Activated naive CD4-positive, alpha-beta T cell treated with Interleukin-2 at 50 U/mL for 16 hours (primary cell): ENCODE measurements at places on chromosomes 1 and 21.

DNA sequence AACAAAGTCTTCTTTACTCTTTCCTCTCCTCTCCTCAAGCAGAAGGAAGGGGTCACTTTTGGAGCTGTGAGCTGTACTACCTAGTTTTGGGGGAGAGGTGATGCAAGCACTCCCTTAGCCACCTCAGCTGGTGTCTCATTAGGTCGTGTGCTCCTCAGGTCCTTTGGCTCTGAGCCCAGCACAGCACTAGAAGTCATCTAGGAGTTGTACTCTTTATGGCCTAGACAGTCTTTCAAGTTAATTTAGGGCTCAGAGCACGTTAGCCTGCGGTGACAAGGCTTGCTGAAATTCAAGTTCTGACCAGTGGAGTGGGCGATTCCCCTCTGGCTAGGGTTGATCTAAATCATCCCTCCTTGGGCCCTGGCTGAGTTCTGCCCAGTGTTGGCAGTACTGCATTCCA lies 48.0 kb upstream of the WDR26 start:
- DNase-seq: no peak

DNA sequence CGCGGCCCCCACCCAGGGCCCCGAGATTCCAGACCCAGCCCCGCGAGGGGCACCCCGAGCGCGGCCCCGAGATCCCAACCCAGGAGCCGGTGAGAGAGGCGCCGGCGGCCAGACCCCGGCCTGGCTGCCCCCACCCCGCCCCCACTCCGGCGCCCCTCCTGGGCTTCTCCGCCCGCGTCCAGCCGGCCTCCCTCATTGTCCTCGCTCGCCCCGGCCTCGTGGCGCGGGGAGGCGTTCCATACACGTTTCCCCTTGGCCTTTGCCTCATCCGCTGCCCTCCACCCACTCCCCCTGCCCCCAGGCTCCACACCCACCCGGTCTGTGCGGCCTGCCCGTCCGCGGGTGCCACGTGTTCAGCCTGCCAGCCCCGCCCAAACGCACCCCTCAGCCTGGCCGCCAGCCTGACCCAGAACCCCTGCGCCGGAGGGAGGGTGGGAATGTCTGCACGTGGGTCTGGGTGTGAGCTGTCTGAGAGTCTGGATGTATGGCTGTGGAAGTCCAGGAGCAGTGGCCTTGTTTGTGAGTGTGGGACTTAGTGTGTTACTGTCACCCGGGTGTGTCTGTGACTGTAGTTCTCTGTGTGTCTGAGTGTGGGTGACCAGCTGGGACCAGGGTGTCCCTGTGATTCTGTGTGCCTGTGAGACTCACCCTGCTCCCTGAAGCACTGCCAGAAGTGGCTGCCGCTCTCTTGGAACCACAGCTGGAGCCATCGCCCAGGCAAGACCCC lies 681 bp downstream of the B4GALT2 start:
- peak; percentile 35 for DNase-seq

DNA sequence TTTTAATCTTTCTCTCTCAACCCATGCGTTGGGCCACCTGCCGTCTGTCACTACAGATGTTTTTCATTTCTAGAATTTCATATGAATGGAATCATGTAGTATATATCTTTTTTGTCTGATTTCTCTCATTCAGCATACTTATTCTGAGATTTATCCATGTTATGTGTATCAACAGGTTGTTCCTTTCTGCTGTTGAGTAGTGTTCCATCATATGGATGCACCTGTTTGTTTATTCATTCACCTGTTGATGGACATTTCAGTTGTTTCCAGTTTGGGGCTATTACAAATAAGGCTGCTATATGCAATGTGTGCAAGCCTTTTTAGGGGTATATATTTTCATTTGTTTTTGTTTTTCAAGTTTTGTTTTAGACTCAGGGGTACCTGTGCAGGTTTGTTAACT lies 9.4 kb upstream of the SLC41A1 start:
- no peak for DNase-seq

DNA sequence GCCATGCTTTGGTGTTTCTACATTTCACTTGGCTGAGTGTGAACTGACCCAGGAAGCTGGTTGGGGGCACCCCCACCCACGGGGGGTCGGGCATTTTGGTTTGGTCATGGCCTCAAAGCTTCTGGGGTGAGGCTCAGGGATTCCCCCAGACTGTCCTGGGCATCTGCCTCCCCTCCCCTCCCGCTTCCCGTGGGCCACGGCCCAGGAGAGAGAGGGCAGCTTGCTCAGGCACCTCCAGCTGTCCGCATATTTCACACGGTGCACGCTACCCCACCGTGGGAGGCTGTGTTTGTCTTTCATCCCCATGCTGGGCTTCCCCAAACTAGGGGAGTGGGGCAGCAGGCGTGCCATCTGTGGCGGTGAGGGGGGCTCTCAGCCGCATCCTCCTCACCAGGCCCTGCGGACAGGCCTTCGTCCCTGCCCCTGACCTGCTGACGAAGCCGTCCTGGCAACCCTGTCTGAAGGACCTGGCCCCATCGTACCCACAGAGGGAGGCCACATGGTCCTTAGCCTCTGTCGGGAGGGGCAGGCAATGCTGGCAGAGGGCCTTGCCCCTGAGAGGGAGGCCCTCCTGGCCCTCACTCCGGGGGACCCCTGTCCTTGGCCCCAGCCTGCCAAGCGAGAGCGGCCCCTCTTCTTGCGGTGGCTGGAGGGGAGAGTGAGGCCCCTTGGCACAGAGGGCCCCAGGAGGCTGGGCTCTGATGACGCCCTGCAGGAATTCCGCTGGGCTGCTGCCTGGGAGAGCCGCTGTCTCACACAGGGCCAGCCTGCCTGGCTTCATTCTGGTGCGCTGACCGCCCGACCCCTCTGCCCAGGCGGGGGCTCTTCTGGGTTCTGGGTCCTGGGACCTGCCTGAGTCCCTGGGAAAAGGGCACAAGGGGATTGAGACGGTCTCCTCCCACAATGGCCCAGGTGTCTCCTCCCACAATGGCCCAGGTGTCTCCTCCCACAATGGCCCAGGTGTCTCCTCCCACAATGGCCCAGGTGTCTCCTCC lies 22.1 kb downstream of the TP73 start:
- DNase-seq: no peak

DNA sequence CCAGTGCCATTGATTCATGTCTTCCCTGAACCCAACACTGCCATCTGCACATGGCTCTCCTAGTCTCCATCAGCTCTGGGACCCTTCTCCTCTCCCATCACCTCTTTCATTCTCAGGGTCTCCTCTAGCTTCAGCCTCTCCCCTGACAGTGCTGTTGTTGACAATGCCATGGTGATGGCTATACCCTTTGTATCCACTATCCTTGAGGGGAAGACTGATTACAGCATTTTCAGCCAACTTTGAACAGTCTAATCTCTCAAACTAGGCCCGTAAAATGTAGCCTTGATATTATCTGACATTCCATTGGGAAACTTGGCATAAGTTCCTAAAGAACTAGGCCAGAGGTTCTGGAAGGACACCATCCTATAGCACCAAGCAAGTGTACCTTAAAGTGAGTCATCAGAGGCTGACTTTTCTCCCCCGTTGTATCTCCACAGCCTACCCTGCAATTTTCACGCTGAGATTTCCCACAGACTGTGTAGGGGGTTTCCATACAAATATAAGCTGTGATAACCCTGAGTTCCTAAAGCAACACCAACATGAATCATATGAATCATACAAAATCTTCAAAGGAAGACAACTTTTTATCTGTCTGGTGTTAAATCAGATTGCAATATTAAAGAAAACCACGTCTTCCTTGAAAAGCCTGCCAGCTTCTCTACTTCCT lies 5.8 kb downstream of the HAO2 start:
- DNase-seq: no peak

DNA sequence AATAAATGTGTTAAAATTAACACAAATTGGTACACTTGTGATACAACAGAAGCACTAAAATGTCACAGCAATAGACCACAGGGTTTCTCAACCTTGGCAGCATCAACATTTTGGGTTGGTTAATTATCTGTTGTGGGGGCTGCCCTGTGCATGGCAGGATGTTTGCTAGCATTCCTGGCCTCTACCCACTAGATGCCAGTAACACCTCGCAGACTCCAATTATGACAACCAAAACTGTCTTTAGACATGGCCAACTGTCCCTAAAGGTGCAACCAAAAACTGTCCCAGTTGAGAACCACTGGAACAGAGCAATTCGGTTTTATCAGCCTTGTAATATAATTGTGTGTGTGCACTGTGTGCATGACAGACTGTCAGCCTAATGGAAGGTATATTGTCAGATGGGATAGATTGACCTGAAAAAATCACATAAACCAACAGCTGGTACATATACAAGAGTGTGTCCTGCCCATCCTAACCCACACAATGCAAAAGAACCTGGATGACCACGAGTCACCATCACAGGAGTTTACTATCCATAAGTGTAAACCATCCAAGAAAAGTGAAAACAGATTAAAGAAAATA lies 13.5 kb upstream of the ERG start:
- DNase-seq: no peak

- no peak for DNase-seq
Observed at GRCh38 chr1:211701733-211702132, 26.3 kb upstream of the NEK2 start.

- DNase-seq: no peak
Observed at GRCh38 chr1:153493343-153493960, 33.0 kb upstream of the S100A7 start.

- DNase-seq: no peak
Observed at GRCh38 chr1:186802388-186802787, 26.4 kb upstream of the PLA2G4A start.

GRCh38 chr1:156465747-156466365 lies 34.7 kb downstream of the MEF2D start:
- DNase-seq: no peak
